ENCODE measurements at places on chromosomes 3 and 15. TPM values are rescaled to one million over a fixed set of nuclear protein-coding genes. Genes with fewer than 3 reads are reported as not detected.

DNA sequence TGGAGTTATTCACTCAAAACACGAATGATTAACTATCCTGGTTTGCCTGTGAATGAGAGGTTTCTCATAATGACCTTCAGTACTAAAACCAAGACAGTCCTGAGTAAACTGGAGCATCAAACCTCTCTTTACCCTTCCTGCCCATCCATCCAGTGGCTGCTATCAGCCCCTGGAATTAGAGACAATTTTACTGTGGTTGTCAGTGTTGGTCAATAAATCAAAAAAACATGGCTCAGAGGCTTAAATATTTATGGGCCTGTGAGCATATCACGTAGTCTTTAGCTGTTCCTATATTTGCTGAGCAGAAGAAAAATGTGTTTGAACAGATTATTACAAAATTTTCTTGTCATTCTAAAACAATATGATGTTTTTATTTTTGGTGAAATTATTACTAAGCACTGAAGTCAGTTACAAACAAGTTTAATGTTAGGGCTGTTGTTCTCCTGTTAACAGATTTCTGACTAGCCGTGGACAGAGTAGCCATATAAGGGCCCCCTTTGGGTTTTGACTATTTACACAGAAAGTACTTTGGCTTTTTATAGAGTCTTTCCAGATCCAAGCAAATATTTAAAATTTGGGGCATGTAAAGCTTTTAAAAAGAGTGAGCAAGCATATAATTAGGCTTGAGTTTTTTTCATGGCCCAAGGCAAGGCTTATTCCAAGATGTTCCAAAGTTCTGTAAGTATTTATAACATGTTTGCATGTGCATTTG, 580.9 kb downstream of the DIPK2A start:
- no peaks in the 10 kb centered on the region for H3K4me1 ChIP-seq
- H3K4me3 ChIP-seq: no peak overlapping the region
- no peak for DNase-seq

ADPRH gene
- 2.6 TPM for total RNA-seq

DNA sequence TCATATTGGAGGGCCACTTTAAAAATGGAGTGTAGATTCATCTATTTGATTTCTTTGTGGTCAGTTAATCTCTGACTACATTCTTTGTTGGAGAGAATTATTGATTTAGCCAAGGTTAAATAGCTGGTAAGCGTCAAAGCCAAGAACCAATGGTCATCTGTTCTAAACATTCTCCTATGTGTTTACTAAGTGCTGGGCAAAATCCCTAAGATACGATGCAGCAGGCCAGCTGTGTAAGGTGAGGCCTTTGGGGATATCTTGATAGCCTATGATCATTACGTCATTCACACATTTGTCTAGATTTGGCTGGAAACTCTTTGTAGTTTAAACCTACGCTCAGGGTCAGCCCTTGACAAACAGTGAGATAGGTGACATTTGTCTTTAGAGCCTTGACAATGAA, 236.2 kb downstream of the NR1D2 start:
- no peak overlapping the region for H3K27ac ChIP-seq
- no peak for DNase-seq
- H3K4me3 ChIP-seq: no peak overlapping the region
- no peaks in the 10 kb centered on the region for H3K36me3 ChIP-seq
- H3K4me1 ChIP-seq: peaks cover 4% of the 10 kb centered on the region
- H3K27me3 ChIP-seq: no peaks in the 10 kb centered on the region

DNA sequence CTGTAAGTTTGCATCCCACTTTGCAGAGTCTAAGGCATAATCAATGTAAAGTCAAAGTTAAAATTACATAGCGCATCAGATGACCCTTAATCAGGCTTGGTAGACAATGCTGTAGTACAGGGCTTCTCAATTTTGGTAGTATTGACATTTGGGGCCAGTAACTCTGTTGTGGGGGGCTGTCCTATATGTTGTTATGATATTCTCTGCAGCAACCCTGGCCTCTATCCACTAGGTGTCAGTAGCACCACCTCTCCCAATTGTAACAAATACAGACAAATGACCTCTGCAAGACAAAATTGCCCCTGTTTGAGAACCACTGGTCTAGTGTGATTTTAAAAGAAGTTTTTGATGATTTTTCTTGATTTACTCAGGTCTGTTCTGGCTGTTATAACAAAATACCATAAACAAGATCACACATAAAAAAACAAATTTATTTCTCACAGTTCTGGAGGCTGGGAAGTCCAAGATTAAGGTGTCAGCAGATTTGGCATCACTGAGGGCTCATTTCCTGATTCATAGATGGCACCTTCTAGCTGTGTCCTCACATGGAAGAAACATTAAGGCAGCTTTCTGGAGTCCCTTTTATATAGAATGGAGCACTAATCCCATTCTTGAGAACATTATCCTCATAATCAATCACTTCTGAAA, 37.6 kb upstream of the SLC9A9 start:
- DNase-seq: no peak
- no peaks in the 10 kb centered on the region for H3K4me1 ChIP-seq
- no peaks in the 10 kb centered on the region for H3K36me3 ChIP-seq
- no peak overlapping the region for H3K4me3 ChIP-seq
- H3K27me3 ChIP-seq: peaks cover 18% of the 10 kb centered on the region

DNA sequence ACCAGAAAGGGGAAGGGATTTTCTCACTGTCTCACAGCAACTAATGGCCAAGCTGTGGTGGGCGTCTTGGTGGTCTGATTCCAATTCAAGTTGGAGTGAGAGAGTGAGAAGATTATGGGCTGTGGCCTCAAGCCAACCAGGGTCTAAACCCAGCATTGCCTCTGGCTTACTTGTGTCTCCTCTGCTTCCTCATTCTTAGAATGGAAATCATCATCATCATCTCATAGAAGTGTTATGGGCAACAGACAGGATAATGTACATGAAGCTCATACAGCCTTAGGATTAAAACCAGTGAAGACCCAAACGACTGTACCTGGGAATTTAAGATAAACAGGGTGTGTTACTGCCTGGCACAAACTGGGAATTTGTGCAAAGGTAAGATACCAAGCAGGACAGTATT, 29.1 kb upstream of the IREB2 start:
- no peak for DNase-seq
- no peaks in the 10 kb centered on the region for H3K4me1 ChIP-seq
- no peaks in the 10 kb centered on the region for H3K27me3 ChIP-seq

LRTM1 gene
- not detected for total RNA-seq

ALG1L2 gene
- 4.5 TPM for total RNA-seq

- peaks cover 7% of the 10 kb centered on the region for H3K36me3 ChIP-seq
- H3K27ac ChIP-seq: no peak overlapping the region
- no peak overlapping the region for H3K4me3 ChIP-seq
- DNase-seq: no peak
- H3K27me3 ChIP-seq: no peaks in the 10 kb centered on the region
These were observed 80.4 kb downstream of the IGF1R start for GRCh38 chr15:98728811-98729160.

IL1RAP gene
- 11.3 TPM for total RNA-seq

DNA sequence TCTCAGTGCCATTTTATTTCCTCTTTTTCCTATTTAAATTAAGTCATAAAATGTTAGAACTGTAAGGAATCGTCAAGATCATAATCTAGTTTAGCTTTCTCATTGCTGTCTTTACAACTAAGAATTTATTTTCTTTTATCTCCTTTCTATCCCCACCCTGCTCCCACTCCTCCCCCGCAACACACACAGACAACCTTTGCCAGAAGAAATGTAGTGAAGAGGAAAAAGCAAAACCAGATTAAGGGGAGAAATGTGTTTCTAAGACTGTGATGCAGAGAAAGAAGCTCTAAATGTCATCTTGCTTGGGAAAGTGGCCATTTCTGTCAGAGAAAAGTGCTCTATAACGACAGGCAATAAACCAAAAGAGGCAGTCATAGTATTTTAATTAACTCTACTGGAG, 78.3 kb upstream of the MLF1 start:
- H3K27me3 ChIP-seq: no peaks in the 10 kb centered on the region
- no peaks in the 10 kb centered on the region for H3K4me1 ChIP-seq
- no peak for DNase-seq
- no peak overlapping the region for H3K4me3 ChIP-seq

CPN2 gene
- total RNA-seq: not detected

- no peak overlapping the region for H3K27ac ChIP-seq
- no peak for DNase-seq
- no peaks in the 10 kb centered on the region for H3K4me1 ChIP-seq
- peaks cover 18% of the 10 kb centered on the region for H3K27me3 ChIP-seq
These were observed 28.4 kb downstream of the CPN2 start for GRCh38 chr3:194322678-194323211.

GRCh38 chr15:66774001-66774814, 72.2 kb downstream of the SMAD6 start:
- H3K36me3 ChIP-seq: no peaks in the 10 kb centered on the region
- no peak overlapping the region for H3K27ac ChIP-seq
- peak; percentile 54 for DNase-seq

GRCh38 chr3:152396867-152397266, 128.1 kb downstream of the MBNL1 start:
- peaks cover 28% of the 10 kb centered on the region for H3K36me3 ChIP-seq
- H3K27ac ChIP-seq: peak overlapping the region; percentile 81
- no peaks in the 10 kb centered on the region for H3K27me3 ChIP-seq

DNA sequence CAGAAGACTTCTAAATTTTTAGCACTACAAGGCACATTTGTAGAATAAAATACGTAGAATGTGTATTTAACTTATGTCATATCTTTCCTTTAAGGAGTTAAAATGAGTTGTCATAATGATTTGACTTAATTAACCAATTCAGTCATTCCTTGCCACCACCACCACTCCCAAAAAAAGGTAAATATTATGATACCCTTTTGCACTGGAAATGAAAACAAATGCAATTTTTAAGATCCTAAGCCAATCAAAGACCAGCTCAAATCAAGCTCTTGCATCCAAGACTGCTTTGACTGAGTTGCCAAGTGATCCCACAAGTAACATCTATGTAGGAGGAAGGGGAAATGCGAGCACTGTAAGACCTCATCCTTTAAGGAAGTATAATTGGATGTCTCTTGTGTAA, 426.6 kb upstream of the ATP11B start:
- no peak overlapping the region for H3K4me3 ChIP-seq
- no peaks in the 10 kb centered on the region for H3K36me3 ChIP-seq
- DNase-seq: no peak

- DNase-seq: no peak
- no peak overlapping the region for H3K27ac ChIP-seq
- H3K36me3 ChIP-seq: no peaks in the 10 kb centered on the region
- H3K4me1 ChIP-seq: no peaks in the 10 kb centered on the region
These were observed 242.4 kb downstream of the RYR3 start for GRCh38 chr15:33553157-33553556.

ARRDC4 gene
- total RNA-seq: 1.5 TPM

DNA sequence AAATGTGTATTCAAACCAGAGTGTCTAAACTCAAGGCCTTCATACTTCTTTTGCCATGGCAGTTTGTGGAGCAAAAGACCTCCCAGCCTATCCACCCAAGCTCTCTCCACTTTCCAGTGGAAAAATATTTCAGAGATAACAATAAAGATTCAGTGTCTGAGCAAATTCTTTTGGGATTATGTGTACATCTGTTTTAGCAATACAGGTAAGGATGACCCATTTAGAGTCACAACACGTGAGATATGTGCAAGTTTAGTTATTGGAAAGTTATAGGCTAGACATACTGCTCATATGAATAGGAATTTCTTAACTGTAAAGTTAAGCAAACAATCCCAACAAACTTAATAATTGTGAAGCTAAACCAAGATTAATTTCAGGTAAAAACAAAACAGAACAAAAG, 174.5 kb upstream of the LRIG1 start:
- no peaks in the 10 kb centered on the region for H3K36me3 ChIP-seq
- H3K4me3 ChIP-seq: no peak overlapping the region
- no peak for DNase-seq
- H3K27ac ChIP-seq: no peak overlapping the region

DNA sequence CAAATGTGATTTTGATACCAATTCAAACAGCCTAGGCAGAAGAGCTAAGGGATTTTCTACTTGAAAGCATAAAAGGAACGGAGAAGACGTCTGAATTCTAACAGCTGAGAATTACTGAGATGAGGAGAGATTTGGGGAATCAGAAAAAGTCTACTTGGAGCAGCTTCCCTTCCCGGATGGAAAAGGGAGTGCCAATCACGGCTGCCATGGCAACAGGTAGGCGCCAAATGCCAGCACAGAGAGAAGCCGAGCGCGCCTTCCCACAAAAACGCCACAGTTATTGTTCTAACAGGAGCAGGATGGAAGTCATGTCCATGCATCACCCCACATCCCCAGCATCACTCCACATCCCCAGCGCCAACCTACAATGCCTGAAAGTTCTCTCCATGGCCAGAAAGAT, 63.5 kb upstream of the PRR20G start:
- no peaks in the 10 kb centered on the region for H3K4me1 ChIP-seq
- no peak for DNase-seq
- no peak overlapping the region for H3K4me3 ChIP-seq
- peaks cover 41% of the 10 kb centered on the region for H3K27me3 ChIP-seq
- no peak overlapping the region for H3K27ac ChIP-seq

GRCh38 chr3:189708375-189708774, 77.2 kb downstream of the TP63 start:
- DNase-seq: no peak
- no peaks in the 10 kb centered on the region for H3K36me3 ChIP-seq
- H3K27me3 ChIP-seq: no peaks in the 10 kb centered on the region
- no peak overlapping the region for H3K4me3 ChIP-seq

DNA sequence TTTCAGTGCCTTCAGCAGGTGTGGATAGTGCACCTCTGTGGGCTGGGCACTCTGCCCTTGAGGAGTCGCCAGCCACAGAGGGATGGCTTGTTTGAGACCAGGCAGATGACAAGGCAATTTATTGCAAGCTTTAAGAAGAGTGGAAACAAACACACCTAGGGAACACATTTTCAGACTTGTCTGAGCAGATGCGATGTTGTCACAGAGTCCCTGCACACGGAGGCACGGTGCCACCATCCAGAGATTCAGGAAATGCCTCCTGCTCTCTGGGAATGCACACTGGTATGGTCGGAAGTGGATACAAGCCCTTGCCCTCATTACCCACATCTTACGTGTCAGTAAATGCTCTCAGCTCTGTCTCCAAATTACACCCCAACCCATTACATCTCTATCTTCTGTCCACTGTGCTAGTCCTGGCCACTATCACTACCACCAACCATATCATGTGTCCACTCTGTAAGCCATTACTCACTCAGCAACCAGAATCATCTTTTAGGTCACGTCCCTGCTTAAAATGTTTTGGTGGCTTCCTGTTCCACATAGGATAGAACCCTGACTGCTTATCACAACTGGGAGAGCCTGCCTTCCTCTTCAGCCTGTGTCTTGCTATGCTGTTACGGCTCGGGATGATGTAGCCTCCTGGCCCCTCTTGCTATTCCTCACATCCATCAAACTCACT, 196.9 kb downstream of the SLCO3A1 start:
- H3K4me1 ChIP-seq: peaks cover 9% of the 10 kb centered on the region
- no peak for DNase-seq
- no peak overlapping the region for H3K4me3 ChIP-seq
- H3K36me3 ChIP-seq: no peaks in the 10 kb centered on the region

- DNase-seq: no peak
- no peaks in the 10 kb centered on the region for H3K27me3 ChIP-seq
- H3K36me3 ChIP-seq: no peaks in the 10 kb centered on the region
These were observed 69.1 kb upstream of the CACNA2D3 start for GRCh38 chr3:54053211-54053610.

GRCh38 chr3:25661694-25662437, 2.8 kb downstream of the TOP2B start:
- no peaks in the 10 kb centered on the region for H3K27me3 ChIP-seq
- no peak for DNase-seq
- peaks cover 58% of the 10 kb centered on the region for H3K4me1 ChIP-seq
- peaks cover 5% of the 10 kb centered on the region for H3K36me3 ChIP-seq
- H3K4me3 ChIP-seq: peak overlapping the region; percentile 78
